ENCODE measurements at places on chromosomes 12 and 14. TPM values are rescaled to one million over a fixed set of nuclear protein-coding genes. Genes with fewer than 3 reads are reported as not detected.

DNA sequence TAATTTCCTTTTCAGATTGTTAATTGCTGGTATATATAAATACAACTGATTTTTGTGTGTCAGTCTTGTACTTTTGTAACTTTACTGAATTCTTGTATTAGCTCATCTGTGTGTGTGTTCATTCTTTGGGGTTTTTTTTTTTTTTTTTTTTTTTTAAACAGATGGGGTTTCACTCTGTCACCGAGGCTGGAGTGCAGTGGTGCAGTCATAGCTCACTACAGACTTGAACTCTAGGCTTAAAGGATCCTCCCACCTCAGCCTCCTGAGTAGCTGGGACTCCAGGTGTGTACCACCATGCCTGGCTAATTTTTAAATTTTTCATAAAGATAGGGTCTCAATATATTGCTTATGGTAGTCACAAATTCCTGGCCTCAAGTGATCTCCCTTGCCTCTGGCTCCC lies 68.0 kb downstream of the WNK1 start:
- H3K36me3 ChIP-seq: peaks cover 37% of the 10 kb centered on the region
- H3K27ac ChIP-seq: no peak overlapping the region
- DNase-seq: no peak
- H3K4me1 ChIP-seq: peaks cover 5% of the 10 kb centered on the region

USP44 gene
- total RNA-seq: 20.0 TPM

DNA sequence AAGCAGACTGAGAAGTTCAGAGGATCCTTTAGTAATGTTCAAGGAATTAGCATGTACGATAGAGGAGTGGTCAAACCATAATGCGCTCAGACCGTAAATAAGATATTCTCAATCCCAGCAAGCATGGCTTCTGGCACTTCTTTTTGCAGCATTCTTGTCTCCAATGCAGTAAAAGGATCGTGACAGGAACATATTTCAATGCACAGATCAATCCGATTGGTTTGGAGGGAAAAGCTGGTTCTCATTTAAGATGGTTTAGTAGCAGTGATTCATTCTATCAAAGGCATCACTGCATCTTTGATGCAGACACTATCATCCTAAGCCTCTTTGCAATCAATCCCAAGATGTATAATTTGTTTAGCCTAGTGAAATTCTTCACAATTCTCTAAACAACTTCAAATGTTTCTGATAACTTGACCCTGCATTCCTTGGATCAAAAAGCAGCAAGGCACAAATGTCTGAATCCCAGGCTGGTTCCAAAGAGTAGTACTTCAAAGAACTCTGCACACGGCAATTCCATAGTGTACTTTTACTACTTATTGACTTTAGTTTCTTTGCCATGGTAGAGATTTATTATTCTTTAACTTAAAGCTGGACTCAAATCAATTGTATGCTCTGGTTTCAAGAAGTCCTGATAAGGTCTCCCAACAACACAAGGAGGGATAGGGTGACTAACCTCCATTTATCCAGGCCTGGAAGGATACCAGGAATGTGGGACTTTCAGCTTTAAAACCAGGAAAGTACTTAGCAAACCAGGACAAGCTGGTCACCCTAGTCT lies 96.8 kb upstream of the MDM1 start:
- H3K36me3 ChIP-seq: no peaks in the 10 kb centered on the region
- peaks cover 30% of the 10 kb centered on the region for H3K4me1 ChIP-seq
- DNase-seq: no peak

DNA sequence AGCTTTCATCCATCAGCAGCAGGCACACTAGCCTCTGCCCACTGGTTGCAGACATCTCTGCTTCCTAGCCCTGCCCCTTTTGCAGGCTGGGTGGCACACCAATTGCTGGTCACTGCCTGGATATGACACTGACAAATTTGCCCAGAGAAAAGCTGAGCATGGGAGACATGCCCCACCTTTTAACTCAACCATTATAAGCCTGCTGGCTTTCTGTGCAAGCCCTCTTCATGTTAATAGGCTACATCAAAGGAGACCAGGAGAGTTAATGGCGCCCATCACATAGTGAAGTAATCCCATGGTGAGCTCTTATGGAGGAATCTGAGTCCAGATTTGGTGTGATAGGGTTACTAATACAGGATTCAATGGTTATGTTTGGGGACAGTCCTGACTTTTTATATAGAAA lies 139.2 kb downstream of the KICS2 start:
- H3K4me1 ChIP-seq: peaks cover 4% of the 10 kb centered on the region
- H3K27ac ChIP-seq: no peak overlapping the region
- DNase-seq: no peak
- H3K36me3 ChIP-seq: peaks cover 4% of the 10 kb centered on the region
- H3K27me3 ChIP-seq: no peaks in the 10 kb centered on the region
- no peak overlapping the region for H3K4me3 ChIP-seq

GRCh38 chr12:82638324-82638723 lies 48.4 kb upstream of the TMTC2 start:
- DNase-seq: no peak
- no peak overlapping the region for H3K4me3 ChIP-seq
- H3K4me1 ChIP-seq: peaks cover 12% of the 10 kb centered on the region
- no peaks in the 10 kb centered on the region for H3K27me3 ChIP-seq

GLS2 gene
- 0.30 TPM for total RNA-seq

DNA sequence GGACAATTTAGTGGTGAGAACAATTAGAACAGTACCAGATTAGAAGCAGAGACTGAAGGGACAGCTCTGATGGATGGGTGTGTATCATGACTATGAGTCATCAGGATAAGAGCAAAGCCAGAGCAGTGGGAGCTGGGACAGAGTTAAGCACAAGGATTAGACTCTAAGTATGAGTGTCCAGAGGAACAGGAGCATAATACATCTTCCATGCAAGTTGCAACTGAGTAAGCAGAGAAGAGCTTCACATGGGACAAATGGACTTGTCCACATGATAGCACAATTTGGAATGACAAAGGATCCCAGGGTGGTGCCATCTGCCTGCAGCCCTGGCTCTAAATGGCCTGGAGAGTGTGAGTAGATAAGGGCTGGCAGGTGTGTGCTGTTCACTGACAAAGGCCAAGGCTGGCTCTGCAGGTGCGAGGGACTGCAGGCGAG lies 226.4 kb upstream of the CAND1 start:
- no peaks in the 10 kb centered on the region for H3K36me3 ChIP-seq
- H3K27ac ChIP-seq: no peak overlapping the region
- peaks cover 10% of the 10 kb centered on the region for H3K4me1 ChIP-seq
- DNase-seq: no peak
- H3K4me3 ChIP-seq: no peak overlapping the region
- no peaks in the 10 kb centered on the region for H3K27me3 ChIP-seq

MFAP5 gene
- total RNA-seq: not detected

DNA sequence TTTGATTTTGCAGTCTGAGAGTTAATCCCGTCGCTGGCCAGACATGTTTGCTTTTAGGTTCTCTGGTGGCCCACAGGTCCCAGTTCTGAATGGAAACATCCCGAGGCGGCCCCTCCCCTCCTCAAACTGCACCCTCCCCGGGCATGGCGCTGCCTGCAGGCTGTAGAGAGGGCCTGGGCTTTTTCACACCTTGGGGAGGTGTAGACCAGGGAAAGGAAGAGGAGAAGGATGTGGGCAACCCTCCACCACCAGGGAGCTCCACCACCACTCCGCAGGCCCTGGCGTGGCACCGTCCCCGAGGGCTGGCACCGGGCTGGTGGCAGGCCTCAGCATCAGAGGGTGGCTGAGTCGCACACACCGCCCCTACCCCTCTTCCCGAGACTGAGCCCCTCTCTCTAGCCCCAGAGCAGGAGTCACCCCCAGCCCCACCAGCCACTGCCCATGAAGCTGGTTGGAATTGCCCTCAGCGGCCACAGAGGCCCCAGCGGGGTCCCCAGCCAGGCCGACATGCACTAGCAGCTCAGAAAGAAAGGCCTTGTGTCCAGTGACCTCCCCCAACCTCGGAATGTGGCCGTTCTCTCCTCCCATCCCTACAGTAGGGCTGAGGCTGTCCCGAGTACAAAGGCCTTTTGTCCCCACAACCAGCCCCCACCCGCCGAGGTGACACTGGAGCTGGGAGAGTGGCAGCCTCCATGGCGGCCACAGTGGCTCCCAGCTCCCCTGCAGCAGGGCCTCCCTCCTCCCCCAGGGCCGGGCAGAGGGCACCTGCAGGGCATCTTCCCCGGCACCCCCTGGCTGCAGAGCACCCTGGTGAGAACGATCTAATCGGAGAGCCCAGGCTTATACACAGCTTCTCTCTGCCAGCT lies 23.5 kb upstream of the INF2 start:
- H3K4me3 ChIP-seq: peak overlapping the region; percentile 75
- H3K27me3 ChIP-seq: no peaks in the 10 kb centered on the region
- DNase-seq: peak; percentile 76
- peaks cover 8% of the 10 kb centered on the region for H3K36me3 ChIP-seq
- peaks cover 45% of the 10 kb centered on the region for H3K4me1 ChIP-seq

SRRM4 gene
- total RNA-seq: 10.8 TPM

- DNase-seq: no peak
- H3K4me1 ChIP-seq: peaks cover 3% of the 10 kb centered on the region
- H3K36me3 ChIP-seq: no peaks in the 10 kb centered on the region
- H3K4me3 ChIP-seq: no peak overlapping the region
Measured at GRCh38 chr14:104938436-104938835, 13.8 kb downstream of the PLD4 start.

SYT1 gene
- total RNA-seq: 19.5 TPM

DNA sequence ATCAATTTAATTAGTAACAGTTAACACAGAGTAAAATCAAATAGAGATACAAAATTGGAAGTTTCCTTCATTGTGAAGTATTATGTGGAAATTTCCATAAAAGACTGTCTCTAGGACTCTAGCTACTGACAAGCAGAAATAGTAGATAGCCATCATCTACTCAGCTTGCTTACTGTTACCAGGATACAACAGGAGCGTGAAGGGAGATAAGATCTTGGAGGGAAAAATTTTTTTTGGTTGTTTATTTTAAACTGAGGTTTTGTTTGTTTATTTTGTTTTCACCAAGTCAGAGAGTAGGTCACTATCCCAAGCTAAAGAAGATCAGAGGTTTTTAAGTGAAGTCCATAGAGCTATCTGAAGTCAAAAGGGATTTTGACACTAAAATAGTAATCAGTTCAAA lies 861.3 kb upstream of the MGAT4C start:
- no peak overlapping the region for H3K27ac ChIP-seq
- no peaks in the 10 kb centered on the region for H3K36me3 ChIP-seq
- no peak for DNase-seq
- H3K4me1 ChIP-seq: no peaks in the 10 kb centered on the region
- no peak overlapping the region for H3K4me3 ChIP-seq
- H3K27me3 ChIP-seq: no peaks in the 10 kb centered on the region

DNA sequence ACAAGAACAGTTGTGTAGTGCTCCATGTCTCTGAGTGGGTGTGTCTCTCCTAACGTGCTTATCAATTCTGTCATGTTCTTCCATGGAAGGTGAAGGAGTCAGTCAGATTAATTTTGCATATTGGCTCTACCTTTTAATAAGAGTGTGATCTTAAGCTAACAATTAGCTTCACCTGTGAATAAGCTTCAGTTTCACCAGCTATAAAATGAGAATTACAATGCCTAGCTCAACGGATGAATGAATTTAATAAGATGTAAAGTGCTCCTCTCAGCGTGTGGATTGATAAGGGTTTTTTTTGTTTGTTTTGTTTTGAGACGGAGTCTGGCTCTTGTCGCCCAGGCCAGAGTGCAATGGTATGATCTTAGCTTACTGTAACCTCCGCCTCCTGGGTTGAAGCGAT lies 32.7 kb downstream of the CCDC175 start:
- H3K27me3 ChIP-seq: no peaks in the 10 kb centered on the region
- peaks cover 4% of the 10 kb centered on the region for H3K4me1 ChIP-seq
- DNase-seq: no peak
- no peaks in the 10 kb centered on the region for H3K36me3 ChIP-seq
- H3K4me3 ChIP-seq: no peak overlapping the region
